Muscle of arm (tissue), 14 donors: ENCODE measurements at places on chromosomes 2 and 18. TPM values are rescaled to one million over a fixed set of nuclear protein-coding genes. Genes with fewer than 3 reads are reported as not detected.

The RAPGEF4 gene
- 5.5 TPM for polyA plus RNA-seq

DNA sequence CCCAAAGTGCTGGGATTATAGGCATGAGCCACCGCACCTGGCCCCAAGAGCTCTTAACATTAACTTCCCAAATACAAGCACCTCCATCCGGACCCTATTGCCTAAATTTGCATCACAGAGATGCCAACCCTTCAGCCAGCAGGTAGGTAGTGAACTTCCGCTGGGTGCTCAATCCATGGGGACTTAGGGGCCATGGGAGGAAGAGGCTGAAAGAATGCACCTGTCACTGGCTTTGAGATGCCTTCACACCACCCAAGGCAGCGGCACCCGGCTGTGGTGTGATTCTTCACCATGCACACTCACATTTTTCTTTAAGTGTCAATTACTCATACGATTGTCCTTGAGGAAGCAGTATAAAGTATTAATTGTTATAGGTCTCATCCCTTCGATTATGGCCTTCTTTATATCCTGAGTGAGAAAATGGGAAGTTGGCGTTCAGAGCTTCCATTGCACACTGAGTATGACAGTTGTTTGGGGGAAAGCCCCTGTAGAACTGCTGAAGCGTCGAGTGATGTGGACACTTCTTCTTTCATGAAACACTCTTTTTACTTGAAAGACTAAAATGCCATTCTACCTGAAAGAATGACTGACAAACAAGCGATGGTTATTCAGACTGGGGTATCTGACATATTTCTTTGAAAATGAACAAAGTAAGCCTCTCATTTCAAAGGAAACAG, 51.8 kb upstream of the BIN1 start:
- no peak for DNase-seq

The HOXD9 gene
- polyA plus RNA-seq, result 8.7 TPM

DNA sequence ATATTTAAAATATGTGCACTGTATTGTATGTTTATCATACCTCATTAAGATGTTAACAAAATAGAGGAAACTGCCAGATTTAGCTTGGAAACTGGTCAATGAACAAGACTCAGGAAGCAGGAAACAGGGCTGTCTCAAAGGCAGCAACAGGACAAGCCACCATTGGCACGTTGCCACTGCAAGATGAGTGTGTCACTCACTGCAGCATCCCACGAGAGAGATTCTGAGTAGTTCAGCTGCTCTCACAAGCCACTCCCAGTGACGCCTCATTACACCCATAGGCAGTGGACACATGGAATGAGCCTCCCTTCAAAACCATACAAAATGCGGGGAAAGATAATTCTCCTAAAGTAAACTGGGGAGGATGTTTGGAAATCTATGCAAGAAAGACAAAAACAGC, 181.9 kb upstream of the DLGAP1 start:
- DNase-seq, result peak; percentile 25

The PLEK gene
- polyA plus RNA-seq, result not detected

GRCh38 chr18:25181581-25181980, 170.4 kb downstream of the ZNF521 start:
- no peak for DNase-seq

- no peak for DNase-seq
Observed at GRCh38 chr2:78293768-78294167, 731.7 kb upstream of the REG3G start.

The POTEI gene
- polyA plus RNA-seq, result 0.04 TPM

The PXDN gene
- 162 TPM for polyA plus RNA-seq

DNA sequence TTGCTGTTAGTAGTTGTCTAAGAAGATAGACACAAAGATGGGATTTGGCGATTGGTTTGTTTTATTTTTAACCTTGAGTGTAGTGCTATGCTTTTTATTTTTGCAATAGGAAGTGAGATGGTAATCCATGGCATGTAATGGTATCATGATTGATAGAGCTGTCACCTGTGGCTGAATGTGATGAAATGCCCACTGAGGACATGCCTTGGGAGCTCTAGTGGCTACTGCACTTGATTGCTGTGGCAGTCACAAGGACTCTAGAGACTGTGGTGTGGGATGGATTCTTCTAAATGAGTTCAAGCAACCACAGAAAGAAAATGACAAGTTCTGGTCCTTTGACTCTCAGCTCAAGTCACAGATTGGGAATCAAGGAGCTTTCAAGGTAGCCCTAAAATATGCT, 139.4 kb downstream of the CYRIA start:
- no peak for DNase-seq

DNA sequence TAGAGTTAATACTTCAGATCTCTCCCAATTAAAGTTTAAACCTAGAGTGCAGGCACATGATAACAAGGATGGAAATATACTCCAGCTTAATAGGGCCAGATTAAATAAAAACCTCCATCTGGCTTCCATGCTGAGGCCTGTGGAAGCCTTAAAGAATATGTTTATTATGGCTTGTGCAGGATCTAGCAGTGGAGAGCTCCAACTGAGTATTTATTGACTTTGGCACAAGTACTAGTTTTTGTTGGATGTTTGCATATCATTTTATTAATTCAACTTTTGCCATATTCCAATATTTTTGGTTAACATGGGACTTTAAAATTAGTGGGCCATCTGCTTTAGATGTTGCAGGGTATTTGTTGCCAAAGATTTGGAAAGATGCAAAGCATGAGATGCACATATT, 860.4 kb upstream of the SOX11 start:
- DNase-seq, result peak; percentile 27

DNA sequence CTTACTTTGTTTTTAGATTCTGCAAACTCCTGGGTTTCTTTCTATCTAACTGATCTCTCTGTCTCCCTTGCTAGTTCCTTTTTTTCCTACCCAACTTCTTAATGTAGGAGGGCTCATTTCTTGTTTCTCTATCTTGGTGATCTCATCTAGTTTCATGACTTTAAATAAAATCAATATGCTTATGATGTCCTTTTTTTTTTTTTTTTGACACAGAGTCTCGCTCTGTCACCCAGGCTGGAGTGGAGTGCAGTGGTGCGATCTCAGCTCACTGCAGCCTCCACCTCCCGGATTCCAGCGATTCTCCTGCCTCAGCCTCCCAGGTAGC, 42.2 kb upstream of the IL1RL1 start:
- no peak for DNase-seq

DNA sequence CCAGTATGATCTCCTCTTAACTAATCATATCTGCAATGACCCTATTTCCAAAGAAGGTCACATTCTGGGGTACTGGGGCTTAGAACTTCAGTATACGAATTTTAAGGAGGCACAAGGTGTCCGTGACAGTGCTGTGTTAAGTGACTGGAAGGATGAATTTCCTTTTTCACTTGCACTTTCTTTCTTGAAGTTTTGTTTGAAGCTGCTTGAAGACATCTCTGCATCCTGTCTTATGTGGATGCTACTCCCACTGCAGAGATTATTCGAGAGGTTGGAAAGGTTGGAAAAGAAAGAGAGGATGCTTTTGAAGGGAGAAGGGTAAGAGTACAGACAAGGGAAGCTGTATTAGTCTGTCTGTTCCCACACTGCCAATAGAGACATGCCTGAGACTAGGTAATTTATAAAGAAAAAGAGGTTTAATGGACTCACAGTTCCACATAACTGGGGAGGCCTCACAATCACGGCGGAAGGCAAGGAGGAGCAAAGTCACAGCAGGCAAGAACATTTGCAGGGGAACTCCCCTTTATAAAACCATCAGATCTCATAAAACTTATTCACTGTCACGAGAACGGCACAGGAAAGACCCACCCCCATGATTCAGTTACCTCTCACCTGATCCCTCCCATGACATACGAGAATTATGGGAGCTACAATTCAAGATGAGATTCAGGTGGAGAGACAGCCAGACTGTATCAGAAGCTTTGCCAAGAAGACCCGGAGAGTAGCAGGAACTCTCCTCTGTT, 3.6 kb upstream of the RNF144A start:
- DNase-seq, result no peak
